Activated CD4-positive, alpha-beta memory T cell treated with anti-CD3 and anti-CD28 coated beads, Interleukin-2, amount 10 ng/mL, durations not matched to agents 7 days and 5 days (primary cell): ENCODE measurements at places on chromosomes 2 and 18. TPM values are rescaled to one million over a fixed set of nuclear protein-coding genes. Genes with fewer than 3 reads are reported as not detected.

The ODC1 gene
- 54.9 TPM for total RNA-seq

The PFN4 gene
- not detected for total RNA-seq

- no peaks in the 10 kb centered on the region for H3K36me3 ChIP-seq
- DNase-seq: no peak
Observed at GRCh38 chr2:150705767-150706166, 218.3 kb upstream of the RND3 start.

- H3K27ac ChIP-seq: no peak overlapping the region
- H3K27me3 ChIP-seq: no peaks in the 10 kb centered on the region
- DNase-seq: no peak
- H3K4me1 ChIP-seq: no peaks in the 10 kb centered on the region
- no peaks in the 10 kb centered on the region for H3K36me3 ChIP-seq
Observed at GRCh38 chr18:55694291-55694690, 106.3 kb upstream of the TCF4 start.

DNA sequence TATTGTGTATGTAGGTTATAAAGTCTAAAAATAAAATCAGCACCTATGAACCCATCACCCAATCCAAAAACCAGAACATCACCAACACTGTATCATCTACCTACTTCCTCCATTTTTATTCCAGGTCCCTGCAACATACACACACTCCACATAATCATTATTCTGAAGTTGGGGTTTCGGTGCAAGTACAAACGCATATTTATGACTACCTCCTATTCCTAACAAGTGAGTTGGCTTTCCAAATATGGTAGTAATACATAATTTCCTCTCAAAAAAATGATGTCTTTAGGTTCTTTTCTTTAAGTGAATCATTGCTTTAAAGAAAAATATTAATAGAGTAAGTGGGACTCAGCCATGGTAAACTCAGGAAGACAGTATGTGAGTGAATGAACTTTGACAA, 3.3 kb downstream of the ACVR1 start:
- no peak overlapping the region for H3K27ac ChIP-seq
- H3K4me3 ChIP-seq: no peak overlapping the region
- H3K36me3 ChIP-seq: peaks cover 43% of the 10 kb centered on the region
- no peaks in the 10 kb centered on the region for H3K27me3 ChIP-seq
- DNase-seq: no peak
- H3K4me1 ChIP-seq: peaks cover 65% of the 10 kb centered on the region

GRCh38 chr2:154589514-154589913, 109.0 kb upstream of the KCNJ3 start:
- no peak overlapping the region for H3K4me3 ChIP-seq
- H3K36me3 ChIP-seq: no peaks in the 10 kb centered on the region
- no peak overlapping the region for H3K27ac ChIP-seq
- H3K27me3 ChIP-seq: no peaks in the 10 kb centered on the region
- H3K4me1 ChIP-seq: no peaks in the 10 kb centered on the region

DNA sequence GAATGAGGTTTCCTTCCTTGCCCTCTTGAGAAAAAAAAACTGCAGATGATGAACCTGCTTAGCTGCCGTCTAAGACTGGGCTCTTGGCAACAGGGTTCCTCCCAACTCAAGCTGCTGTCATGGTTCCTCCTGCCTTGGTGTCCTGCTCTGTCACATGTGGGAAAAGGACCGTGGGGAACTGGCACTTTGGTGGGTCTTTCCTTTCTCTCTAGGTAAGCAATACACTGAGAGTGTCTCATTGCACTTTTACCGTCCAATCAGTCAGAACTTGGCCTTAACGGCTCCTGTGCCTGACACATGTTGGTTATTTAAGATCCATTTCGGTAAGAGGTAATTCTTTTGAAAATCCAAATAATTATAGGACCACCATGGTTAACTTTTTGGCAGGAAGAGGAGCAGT, 60.8 kb upstream of the RNF152 start:
- H3K4me1 ChIP-seq: peaks cover 16% of the 10 kb centered on the region
- H3K4me3 ChIP-seq: no peak overlapping the region
- H3K36me3 ChIP-seq: no peaks in the 10 kb centered on the region
- peaks cover 52% of the 10 kb centered on the region for H3K27me3 ChIP-seq
